ENCODE measurements at places on chromosomes 2 and 18.

DNA sequence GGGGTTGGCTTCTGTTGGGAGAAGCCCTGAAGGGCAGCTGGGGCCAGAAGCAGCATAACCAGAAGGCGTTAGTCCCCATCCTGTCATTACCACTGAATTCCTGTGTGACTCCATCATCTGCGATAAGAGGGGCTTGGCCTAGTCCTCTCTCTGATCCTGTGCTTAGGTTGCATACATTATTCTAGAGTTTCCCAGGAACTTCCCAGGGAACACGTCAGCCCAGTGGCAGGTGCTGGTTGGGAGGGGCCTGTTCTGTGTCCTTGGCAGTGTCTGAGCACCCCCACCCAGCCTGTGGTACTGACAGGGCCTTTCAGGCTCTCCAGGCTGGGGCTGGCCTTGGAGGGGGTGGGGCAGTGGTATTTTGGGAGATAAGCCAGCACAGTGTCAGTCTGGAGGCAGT lies 4.5 kb upstream of the TOGARAM2 start:
- DNase-seq = no peak

DNA sequence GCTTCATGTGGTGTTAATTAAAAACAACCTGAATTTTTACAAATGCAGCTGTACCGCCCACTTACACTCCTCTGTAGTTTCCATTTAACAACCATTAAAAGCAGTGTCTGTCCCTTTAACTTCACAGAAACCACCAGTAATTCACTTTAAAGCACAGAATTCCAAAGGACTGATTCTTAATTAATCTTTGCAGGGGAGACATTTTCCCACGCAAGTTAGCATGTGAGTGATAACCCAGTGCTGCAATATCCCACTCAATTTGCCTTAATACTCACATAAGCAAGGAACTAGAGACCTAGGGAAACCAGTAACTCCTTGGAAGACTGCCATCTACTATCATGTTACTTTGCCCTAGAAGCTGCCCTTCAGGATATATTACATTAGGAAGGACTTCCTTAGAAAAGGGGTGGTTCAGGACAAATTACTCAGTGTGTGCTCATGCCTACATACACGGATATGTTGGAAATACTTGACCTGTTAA lies 102.3 kb downstream of the OSR1 start:
- no peak for DNase-seq

GRCh38 chr2:6556755-6557154 lies 309.0 kb downstream of the CMPK2 start:
- no peak for DNase-seq

GRCh38 chr18:38025433-38026038 lies 459.9 kb upstream of the CELF4 start:
- DNase-seq = no peak

DNA sequence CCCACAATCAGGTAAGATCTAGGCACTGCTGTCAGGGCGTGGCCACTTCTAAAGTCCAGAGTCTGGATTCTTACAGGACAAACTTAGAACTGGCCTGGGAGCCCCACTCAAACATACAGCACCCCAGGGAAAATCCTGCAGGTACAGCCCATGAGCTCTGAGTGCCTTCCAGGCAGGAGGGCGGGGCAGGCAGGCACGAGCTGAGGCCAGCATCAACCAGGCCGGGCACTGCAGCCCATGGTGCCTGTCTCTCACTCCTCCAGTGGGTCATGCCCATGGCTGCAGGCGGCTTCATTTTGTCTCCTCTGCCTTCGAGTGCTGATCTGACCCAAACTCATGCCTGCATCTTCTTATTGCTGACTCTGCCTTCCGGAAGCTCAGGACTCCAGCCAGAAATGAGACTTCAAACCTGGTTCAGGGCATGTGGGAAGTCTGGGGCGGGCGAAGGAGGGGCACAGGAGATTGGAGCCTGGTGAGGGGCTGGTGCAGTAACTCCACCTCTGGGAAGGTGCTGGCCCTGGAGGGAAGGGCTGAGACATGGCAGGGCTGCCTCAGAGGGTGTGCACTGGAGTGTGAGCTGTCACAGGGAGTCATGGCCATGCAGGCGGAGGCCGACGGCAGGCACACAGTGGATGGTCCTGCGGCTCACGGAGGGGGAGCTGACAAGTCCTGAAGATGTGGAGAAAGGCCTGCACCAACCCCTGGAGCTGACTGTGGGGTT lies 40.5 kb downstream of the HS6ST1 start:
- DNase-seq = no peak

GRCh38 chr2:220499225-220499624 lies 871.8 kb downstream of the SLC4A3 start:
- no peak for DNase-seq

DNA sequence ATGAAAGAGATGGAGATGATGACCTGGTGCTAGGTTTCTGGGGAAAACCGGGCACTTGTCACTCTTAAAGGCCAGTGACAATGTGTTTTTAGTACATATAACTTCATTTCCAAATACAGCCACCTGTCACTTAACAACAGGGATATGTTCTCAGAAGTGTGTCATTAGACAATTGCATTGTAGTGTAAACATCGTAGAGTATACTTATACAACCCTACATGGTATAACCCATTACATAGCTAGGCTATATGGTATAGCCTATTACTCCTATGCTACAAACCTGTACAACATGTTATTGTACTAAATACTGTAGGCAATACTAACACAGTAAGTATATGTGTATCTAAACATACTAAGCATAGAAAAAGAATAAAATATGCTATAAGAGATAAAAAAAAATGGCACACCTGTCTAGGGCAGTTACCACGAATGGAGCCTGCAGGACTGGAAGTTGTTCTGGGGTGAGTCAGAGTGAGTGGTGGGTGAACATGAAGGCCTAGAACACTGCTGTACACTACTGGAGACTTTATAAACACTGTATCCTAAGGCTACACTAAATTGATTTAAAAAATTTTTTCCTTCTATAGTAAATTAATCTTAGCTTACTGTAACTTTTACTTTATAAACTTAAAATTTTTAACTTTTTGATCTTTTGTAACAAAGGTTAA lies 123.2 kb downstream of the THADA start:
- DNase-seq = no peak

- DNase-seq = no peak
Measured at GRCh38 chr2:150165442-150165841, 322.0 kb downstream of the RND3 start.

GRCh38 chr2:35933031-35933430 lies 422.5 kb upstream of the CRIM1 start:
- no peak for DNase-seq

DNA sequence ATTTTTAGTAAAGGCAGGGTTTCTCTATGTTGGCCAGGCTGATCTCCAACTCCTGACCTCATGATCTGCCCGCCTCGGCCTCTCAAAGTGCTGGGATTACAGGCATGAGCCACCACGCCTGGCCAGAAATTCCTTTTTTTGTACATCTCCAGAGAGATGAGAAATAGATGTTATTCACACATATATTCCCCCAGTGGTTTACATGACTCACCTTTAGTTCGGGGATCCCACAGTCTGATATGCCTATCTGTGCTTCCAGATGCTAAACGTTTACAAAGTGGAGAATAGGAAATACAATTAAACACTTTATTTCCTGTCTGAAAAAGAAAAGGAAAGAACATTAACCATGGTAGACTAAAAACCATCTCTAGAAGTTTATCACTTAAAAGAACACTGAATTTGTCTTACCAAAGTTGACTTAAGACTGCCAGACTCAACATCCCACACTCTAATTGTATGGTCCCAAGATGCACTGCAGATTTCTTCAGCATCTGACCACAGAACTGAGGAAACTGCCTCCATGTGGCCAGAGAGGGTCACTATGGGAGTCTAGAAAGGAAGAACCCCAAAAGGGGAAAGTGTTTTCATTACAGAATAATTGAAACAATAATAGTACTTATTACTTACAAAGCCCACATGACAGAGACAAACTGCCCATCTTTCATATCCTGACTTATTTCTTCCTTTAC lies 12.6 kb upstream of the ICA1L start:
- no peak for DNase-seq

GRCh38 chr2:200782251-200782650 lies 29.5 kb upstream of the BZW1 start:
- no peak for DNase-seq

DNA sequence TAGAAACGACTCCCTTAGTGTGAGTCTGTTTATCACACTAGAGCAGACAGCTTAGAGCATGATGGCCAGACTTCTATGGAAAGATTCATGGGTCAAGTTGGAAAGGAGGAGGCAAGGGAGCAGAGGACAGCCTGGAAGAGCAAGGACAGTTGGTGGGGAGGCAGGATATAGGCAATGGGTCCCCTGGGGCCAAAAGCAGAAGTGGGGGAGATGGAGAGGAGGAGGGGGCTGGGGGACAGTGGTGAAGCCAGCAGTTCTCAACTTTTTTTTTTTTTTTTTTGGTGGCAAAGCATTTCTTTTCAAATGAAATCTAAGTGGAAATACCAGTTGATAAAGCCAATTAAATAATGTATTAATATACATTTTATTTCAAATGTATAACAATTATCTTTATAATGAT lies 197.9 kb downstream of the HRH4 start:
- no peak for DNase-seq

- DNase-seq = no peak
Measured at GRCh38 chr2:111030260-111030891, 90.3 kb upstream of the BCL2L11 start.

- no peak for DNase-seq
Measured at GRCh38 chr2:70141902-70142589, 48.8 kb downstream of the C2orf42 start.

- no peak for DNase-seq
Measured at GRCh38 chr18:52452427-52452826, 112.4 kb downstream of the DCC start.

- DNase-seq = no peak
Measured at GRCh38 chr2:65112633-65113032, 17.3 kb downstream of the RAB1A start.

DNA sequence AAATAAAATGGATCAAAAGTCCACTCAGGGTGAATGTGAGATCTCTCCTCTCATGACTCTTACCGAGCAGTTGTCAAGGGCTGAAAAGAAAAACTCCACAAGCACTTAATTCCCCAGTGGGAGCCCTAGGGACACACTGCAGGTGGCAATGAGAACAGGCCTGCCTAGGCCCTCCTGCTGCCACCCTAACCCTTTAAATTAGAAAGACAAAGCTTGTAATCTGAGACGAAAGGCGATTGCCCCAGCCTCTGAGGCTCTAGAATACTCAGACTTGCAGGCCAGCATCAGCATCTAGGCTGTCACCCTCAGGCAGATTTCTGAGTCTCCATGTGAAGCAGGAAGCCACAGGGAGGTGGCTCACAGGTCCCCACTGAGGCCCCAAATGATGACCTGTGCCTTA lies 457.0 kb upstream of the MYT1L start:
- DNase-seq = no peak

GRCh38 chr2:60526623-60527022 lies 26.8 kb downstream of the BCL11A start:
- no peak for DNase-seq

- DNase-seq = no peak
Measured at GRCh38 chr2:83069724-83070123, 1389.4 kb downstream of the SUCLG1 start.

DNA sequence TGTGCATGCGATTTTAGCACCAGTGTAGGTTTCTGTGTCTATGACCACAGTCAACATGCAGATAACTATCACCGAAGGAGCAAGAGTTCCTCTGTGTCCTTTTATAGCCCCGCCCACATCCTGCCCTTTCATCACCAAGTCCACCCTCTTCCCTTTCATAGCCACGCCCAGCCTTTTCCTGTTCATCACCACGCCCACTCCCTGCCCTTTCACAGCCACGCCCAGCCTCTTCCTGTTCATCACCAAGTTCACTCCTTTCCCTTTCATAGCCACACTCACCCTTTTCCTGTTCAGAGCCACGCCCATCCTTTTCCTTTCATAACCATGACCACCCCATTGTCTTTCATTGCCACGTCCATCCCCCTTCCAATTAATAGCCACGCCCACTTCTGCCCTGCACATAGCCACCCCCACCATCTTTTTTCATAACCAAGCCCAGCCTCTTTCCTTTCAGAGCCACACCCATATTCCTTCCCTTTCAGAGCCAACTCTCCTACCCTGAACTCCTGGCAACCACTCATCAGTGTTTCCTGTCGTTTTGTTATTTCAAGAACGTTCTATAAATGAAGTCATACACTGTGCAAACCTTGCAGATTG lies 273.9 kb downstream of the MYT1L start:
- peak; percentile 39 for DNase-seq

DNA sequence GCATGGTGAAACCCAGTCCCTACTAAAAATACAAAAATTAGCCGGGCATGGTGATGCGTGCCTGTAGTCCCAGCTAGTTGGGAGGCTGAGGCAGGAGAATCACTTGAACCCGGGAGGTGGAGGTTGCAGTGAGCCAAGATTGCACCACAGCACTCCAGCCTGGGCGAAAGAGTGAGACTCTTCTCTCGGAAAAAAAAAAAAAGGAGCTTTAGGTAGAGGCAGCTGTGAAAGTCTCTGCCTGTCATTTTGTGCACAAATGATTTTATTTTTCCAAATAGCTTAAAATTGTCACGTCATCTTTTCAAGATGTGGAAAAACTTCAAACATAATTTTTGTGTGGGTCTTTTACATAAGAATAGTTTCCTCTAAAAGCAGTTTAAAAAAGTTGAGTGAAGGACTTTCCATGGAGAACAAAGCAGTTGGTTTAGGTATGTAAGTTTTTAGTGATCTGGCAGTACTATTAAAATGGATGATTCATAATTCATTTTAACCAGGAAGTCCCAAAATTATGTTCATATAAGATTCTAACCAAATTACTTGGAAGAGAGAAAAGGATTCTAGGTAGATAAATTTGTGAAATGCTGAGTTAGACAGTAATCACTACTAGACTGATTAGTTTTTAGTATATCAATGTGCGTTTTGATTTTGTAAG lies 11.5 kb downstream of the CCNYL1 start:
- DNase-seq = no peak

DNA sequence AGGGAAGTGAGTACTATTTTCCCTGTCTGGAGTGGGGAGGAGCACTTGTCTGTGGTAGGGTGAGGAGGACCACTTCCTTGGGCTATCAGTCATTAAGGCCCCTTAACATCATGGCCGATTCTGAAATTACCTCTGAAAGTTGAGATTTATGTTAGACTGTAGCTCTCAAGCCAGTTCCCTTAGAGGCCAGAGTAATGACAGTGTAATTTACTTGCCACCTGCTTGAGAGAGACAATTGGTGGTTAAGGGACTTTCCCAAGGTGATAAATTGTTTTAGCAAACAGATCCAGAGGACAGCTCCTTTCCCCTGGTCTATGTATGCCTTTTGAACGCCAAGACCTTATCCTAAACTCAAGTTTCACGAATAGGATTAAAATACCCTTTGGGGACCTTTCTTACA lies 56.1 kb downstream of the NEDD4L start:
- no peak for DNase-seq

DNA sequence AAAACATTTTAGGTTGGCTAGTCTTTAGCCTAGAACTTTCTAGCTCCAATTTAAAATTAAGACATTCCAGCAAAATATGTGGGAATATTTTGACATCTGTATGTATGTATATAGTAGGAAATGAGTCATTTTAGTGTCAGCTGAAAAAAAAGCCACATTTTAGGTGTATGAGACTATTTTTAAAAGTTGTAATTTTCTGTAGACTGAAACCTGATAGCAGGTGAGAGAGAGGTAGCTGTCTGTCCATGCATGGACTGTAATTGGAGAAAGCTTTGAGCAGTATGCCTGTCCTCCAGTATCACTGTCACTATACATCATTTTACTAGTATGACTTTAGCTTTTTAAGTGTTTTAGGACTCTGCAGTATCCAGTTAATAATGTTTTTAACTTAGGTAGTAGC lies 26.1 kb upstream of the PPP1R1C start:
- DNase-seq = no peak

All from stimulated activated CD8-positive, alpha-beta memory T cell treated with anti-CD3 and anti-CD28 coated beads, Interleukin-4, amount 100 ng/mL, for 24 hours (primary cell).